Bone marrow (tissue), 2 donors: ENCODE measurements at places on chromosomes 16 and 17.

- no peak for DNase-seq
These were observed 34.6 kb upstream of the TAC4 start for GRCh38 chr17:49882434-49882833.

GRCh38 chr17:20991276-20992037 lies 51.4 kb downstream of the USP22 start:
- DNase-seq, result no peak

- DNase-seq, result no peak
These were observed 86.4 kb upstream of the HS3ST4 start for GRCh38 chr16:25605381-25605780.

- no peak for DNase-seq
These were observed 57.2 kb upstream of the SEC14L1 start for GRCh38 chr17:77083531-77083930.

GRCh38 chr17:69335058-69335457 lies 8.1 kb upstream of the ABCA5 start:
- no peak for DNase-seq

DNA sequence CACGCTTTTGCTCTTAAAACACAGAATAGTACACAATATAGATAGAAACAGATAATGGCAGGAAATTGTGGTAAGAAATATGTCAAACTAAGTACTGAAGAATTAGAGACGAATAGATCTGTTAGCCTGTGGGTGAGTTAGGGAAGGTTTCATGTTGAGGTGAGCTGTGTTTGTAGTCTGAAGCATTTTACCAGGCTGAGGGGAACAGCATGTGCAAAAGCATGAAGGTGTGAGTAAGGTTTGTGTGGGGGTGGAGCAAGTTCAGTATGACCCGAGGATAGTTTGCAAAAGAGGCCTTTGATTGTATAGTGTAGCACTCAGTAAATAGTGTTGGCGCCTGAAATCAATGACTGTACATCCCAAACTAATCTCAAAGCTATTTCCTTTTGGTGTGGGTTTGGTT lies 13.8 kb downstream of the IGSF6 start:
- DNase-seq, result no peak

GRCh38 chr17:1673041-1673785 lies 11.5 kb downstream of the PRPF8 start:
- DNase-seq, result no peak

GRCh38 chr16:69796285-69797118 lies 34.4 kb downstream of the WWP2 start:
- DNase-seq, result peak; percentile 5

DNA sequence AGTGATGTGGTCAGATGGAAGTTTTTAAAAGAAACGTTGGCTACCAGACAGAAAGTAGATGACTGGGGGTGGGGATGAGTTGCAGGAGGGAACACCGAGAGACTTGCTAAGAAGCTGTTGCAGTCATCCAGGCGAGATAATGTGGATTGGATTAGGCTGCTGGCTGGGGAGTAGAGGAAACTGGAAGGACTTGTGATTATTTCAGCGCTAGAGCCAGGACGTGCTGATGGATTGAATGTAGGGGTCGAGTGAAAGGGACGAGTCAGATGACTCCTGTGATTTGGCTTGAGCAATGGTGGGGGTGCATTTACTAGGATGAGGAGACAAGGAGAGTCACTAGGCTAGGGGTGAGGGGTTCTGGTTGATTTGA lies 88.5 kb downstream of the CLEC16A start:
- no peak for DNase-seq

GRCh38 chr16:27232061-27232900 lies 29.0 kb downstream of the KDM8 start:
- DNase-seq, result no peak

- no peak for DNase-seq
These were observed 2.5 kb downstream of the CIAO2B start for GRCh38 chr16:66931665-66932064.

DNA sequence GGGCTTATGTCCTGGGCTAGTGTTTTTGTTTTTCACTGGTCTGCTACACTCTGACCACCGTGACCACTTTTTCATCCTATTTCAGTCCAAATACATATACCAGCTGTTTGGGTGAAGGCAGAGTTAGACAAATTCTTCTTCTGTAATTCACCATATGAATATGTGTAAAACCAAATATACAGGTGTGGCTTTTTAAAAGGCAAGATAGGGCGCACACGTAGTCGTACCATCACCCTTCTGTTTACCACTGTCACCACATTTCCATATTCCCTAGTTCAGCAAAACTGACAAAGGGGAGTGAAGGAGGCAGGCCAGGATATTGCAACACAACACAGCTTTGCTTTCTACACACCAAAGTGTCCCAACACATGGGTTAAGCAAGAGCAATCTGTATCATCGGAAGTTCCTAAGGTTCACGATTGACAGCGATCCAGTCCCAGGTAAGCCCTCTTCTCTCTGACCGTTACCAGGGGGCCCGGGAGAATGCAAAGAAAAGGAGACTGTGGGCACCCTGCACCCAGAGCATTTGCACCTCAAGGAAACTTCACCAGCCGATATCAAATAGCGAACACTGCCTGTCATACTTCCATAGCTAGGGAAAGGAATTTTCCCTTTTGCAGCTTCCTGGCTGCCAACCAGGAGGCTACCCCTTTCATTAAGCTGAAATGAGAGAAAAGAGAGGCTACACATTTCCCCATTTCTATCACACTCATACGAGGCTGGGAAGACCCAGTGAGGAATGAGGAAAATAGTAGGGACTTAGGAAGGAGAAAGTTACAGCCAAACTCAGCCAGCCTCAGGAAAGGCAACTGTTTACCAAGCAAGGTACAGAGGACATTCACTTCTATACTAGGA lies 23.1 kb downstream of the CREBBP start:
- DNase-seq, result no peak

DNA sequence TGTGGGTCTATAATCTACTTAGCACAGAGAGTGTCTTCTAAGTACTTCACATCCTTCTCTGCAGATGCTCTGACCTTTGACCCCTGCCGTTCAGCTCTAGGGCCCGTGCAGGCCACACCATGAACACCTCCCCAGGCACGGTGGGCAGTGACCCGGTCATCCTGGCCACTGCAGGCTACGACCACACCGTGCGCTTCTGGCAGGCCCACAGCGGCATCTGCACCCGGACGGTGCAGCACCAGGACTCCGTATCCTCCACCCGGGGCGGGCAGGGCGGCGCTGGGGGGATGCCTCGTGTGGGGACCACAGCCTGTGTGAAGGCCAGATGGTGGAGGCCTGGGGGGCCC lies 686 bp downstream of the MLST8 start:
- DNase-seq, result no peak

GRCh38 chr17:78000341-78000740 lies 41.8 kb downstream of the TNRC6C start:
- no peak for DNase-seq

DNA sequence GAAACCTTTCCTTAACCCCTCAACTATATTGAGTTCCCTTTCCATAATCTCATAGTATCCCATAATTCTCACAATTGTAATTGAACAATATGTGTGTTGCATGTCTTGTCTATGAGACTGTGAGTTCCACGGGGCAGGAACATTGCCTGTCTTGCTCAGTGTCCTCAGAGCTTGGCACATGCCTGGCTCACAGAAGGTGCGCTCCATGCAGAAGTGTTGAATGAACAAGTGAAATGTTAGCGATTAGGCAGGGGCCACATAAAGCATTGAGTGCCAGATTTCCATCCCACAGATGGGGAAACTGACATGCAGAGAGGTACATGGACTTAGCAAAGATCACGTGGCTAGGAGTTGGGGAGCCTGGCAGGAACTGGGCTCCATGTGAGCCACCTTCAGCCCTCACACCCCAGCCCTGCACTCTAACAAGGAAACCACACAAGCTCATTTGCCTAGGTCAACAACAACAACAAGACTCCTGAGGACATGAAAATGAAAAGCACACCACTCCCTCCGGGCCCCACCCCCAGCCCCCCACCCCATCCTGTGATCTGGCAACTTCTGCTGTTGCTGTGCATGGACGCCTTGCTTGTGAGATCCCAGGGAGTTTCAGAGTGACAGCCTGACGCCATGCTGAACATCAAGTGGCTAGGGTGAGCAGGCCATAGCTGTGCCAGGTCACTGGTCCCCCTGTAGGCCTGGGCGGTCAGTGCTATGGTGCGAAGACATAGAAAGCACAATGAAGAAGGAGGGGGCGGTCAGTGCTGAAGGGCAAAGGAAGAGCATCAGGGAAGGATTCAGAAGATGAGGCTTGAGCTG lies 5.0 kb downstream of the PIK3R5 start:
- no peak for DNase-seq

DNA sequence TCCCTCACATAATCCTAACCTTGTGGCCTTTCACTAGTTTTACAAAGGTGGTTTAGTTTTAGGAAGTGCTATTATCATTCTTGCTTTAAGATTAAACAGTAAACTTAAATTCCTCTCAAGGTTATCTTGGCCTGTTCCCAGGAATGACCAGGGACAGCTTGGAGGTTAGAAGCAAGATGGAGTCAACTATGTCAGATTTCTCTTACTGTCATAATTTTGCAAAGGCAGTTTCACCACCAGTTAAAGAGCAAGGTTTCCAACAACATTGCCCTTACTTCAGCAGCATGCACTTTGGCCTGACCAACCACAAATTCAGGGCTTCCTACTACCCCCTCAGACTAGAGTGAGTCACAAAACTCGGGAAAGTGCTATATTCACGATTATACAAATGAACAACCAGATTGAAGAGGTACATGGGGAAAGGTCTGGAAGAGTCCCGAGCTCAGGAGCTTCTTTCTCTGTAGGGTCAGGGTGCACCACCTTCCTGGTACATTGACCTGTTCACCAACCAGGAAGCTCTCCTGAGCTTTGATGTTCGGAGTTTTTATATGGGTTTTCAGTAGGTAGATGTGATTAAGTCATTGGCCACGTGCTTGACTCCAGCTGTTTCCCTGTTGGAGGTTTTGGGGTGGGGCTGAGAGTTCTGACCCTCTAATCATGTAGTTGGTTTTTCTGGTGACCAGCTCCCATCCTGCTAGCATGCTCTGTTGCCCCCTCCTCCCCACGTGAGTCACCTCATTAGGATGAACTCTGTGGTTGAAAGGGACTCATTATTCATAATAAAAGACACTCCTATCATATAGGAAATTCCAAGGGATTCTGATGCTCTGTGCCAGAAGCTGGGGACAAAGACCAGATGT lies 19.4 kb downstream of the RHOT1 start:
- no peak for DNase-seq

DNA sequence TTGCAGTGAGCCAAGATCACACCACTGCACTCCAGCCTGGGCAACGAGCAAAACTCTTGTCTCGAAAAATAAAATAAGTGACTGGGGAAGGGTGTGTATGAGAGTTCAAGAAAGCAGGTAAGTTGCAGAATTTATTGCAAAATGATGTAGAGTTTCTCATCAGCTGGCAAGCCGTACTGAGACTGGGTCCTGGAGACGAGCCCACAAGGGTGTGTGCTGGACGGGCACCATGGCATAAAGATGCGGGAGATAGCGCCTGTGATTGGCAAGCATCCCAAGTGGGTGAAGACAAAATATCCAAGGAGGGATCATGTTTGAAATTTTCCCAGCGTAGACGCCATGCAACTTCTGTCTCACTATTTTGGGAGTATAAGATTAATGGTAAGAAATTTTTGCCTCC lies 59.4 kb downstream of the WNT3 start:
- no peak for DNase-seq

- no peak for DNase-seq
These were observed 298.5 kb upstream of the FOXF1 start for GRCh38 chr16:86211800-86212199.

GRCh38 chr16:84759061-84759460 lies 59.3 kb downstream of the USP10 start:
- DNase-seq, result no peak

DNA sequence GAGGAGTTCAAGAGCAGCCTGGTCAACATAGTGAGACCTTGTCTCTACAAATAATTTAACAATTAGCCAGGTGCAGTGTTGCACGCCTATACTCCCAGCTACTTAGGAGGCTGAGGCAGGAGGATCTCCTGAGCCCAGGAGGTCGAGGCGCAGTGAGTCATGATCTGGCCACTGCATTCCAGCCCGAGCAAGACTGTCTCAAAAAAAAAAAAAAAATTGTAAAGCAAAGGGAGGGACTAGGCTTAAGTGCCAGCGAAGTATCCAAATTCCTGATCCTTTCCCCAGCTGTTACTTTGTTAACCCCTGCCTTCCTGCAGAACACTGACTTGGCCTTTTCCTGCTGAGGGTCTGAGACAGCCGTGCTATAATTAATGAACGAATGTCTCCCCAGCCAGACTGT lies 2.7 kb downstream of the GDPD3 start:
- DNase-seq, result no peak

DNA sequence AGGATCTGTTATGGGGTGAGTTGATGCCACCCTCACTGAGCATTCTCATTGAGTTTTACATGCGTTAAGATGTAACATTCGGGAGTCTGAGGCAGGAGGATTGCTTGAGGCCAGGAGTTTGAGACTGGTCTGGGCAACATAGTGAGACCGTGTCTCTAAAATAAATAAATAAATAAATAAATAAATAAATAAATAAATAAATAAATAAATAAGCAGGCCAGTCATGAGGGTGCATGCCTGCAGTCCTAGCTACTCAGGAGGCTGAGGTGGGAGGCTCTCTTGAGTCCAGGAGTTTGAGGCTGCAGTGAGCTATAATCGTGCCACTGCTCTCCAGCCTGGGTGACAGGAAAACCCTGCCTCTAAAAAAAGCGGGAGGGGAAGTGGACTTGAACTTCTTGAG lies 90.3 kb downstream of the SNX29 start:
- no peak for DNase-seq

- DNase-seq, result no peak
These were observed 70.5 kb upstream of the CDH5 start for GRCh38 chr16:66295761-66296546.

DNA sequence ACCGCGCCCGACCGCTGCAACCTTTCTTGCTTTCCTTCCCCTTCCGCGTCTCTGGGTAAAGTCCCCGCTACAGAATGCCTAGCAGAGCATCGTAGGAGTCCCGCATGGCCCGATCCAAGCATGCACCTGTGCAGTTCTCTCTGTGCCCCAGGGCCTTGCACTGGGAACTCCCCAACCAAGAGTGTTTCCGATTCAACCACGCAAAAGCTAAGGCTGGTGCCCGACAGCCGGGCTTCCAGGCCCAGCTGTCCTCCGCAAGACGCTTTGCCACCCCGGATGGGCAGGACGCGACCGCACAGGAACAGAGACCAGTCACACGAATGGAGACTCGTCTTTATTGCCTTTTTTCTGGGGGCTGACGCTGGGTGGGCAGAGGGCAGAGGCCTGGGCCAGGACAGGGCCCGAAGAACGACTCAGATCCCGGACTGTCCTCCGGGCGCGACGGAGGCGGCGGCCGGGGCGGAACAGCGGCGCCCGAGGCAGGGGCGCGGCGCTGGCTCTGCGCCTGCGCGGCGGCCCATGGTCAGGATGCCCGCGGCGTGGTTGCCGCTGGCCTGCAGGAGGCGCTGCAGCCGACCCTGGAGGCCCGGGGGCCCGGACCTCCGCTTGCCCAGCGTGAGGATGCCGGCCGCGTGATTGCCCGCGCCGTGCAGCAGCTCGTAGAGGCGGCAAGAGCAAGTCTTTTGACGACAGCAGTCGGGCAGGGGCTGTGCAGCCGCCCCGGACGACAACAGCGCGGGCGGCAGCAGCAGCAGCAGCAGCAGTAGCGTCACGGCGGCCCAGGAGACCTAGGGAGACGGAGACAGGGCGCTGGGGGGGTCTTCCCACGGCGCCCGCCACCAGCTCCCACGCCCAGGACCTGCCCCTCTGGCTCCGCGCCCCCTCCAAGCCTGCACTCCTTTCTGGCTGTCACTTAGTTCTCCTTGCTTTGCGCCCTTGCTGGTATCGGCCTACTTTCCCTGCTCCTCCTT lies 1.2 kb downstream of the HCRT start:
- peak; percentile 45 for DNase-seq
